ENCODE measurements at places on chromosomes 11 and 22.

DNA sequence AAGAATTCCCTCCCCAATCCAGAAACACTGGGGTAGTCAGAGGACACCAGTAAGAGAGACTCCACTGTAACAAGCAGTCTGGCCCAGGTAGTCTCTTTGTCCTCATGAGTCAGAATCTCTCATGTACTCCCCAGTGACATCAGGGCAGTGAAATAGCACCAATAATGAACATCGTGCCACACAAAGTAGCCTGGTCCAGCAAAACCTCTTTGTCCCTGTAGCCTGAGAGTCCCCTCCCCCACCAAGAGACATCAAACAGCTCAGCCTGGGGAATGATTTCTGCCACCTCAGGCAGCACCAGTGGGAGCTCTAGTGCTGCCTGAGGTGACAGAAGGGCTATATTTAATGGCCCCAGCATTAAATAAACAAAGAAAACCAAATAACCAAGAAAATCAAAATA is 88.1 kb downstream of the SBF2 start:
- DNase-seq, result no peak

DNA sequence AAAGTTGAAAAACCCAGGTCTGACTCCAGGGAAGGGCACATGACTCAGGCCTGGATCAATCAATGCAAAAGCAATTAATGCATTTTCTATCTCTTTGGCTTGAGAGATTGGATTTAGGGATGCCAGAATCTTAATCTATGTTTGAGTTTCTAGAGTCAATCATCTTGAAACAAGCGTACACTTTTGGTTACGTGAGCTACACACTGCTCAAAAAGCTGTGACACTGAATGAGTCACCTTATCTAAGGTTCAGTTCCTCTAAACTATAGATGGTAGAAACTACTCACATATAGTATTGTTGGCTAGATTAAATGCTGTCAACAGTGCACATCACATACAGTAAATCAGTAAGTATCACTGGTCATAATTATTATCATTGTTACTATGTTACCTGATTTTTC is 24.2 kb downstream of the MRE11 start:
- no peak for DNase-seq

DNA sequence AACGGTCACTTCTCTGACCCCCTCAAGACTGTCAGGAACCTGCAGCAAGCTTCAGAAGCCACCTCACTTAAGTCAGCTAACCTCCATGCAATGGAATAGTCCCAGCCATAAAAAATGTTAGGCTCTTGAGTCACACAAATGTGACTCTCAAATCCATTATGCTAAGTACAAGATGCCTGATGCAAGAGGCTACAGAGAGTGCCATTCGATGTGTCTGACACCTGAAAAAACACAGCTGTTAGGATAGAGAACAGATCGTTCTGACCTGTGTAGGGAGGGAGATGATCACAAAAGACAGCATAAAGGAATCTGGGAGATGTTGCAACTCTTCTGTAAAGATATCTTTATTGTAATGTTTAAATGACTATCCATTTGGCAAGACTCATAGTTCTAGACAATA is 712.4 kb downstream of the TBC1D22A start:
- no peak for DNase-seq

- DNase-seq, result no peak
These were observed 283.3 kb downstream of the CADM1 start for GRCh38 chr11:115220911-115221310.

DNA sequence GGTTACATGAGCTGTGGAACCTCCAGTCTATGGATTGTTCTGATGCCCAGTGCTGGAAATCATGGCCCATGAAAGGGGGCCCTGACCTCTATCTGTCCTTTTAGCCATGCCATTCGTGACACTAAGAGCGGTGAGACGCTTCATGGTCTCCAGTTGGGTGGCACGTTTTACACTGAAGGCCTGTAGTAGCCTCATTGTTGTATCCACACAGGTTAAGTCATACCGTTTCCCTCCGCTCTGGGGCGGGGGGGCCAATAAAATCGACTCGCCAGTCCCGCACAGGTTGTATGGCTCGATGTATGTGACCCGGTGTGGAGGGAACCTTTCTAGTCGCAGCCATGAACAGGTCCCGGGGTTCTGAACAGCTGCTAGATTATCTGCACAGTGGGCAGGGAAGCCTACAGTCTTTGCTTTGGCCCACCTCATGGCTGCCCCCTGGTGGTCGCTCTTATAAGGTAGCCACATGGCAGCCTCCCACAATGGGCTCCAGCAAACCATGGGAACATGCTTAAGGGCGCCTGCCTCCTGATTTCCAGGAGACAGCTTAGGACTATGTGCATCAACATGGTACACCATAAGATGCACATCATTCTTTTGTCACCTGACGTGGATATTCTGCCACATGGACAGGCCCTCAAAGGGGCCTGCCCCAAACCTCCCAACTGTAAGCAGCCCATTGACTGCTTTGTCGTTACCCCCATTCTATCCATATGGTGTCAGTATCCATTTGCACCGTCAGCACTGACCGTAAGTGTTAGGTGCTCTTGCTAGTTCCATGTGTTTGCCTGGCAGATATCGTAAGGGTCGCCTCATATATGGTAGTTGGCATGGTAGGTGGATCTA is 19.7 kb upstream of the APOL3 start:
- DNase-seq, result peak; percentile 15

DNA sequence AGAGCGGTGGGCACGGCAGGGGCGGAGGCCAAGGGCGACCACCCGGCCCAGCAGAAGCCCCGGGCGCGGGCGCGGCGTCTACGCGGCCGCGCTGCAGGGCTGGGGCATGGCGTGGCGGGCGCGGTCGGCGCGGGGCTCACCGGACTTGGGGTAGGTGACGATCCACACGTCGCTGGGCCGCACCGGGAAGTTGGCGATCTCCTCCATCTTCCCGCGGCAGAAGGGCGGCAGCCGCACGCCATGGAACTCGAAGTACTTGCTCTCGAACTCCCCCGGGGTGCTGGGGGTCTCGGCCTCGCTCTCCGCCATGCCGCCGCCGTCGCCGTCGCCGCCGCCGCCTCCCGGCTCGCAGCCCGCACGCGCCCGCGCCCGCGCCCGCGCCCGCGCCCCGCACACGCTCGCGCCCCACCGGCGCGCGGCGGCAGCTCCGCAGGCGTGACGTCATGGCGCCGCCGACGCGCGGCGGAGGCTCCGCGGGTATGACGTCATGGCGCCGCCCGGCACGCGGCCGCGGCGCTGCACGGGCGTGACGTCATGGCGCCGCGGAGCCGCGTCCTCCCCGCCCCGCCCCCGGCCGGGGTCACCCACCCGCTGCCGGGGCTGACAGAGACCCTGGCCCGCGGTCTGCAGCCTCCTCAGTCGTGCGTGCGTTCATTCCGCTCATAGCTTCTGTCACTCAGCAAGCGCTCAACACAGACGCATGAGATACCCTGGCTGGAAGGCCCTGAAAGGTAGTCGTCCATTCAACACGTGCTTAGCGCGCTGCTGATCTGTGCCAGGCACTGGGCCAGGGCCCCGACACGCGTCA is at the start of gene SULT4A1:
Gene SULT4A1, minus strand, starts transcription at position 440 of the 808 bp plus-strand sequence. Its CDS starts 131 bp downstream, at position 309.
- no peak for DNase-seq

DNA sequence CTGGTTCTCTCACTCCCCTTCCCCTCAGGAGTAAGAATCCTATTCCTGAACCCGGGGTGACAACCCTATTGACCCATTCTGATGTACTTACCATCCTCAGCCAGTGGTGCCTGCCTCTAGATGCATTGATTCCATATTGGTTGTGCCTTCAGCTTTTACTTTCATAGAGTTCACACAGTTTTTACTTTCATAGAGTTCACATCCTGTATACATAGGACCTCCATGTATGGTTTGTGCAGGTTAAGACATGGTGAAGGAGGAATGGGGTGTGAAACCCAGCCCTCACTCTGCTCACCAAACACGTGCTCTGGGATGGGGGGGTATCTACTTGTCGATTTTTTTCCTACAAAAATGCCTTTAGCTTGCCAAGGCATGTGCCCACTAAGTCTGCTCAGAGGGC is 105.6 kb upstream of the TBCEL start:
- DNase-seq, result no peak

All from keratinocyte (primary cell).